ENCODE measurements at places on chromosomes 16 and 17.

- DNase-seq: no peak
Observed at GRCh38 chr17:38893607-38894006, 23.7 kb downstream of the LASP1 start.

DNA sequence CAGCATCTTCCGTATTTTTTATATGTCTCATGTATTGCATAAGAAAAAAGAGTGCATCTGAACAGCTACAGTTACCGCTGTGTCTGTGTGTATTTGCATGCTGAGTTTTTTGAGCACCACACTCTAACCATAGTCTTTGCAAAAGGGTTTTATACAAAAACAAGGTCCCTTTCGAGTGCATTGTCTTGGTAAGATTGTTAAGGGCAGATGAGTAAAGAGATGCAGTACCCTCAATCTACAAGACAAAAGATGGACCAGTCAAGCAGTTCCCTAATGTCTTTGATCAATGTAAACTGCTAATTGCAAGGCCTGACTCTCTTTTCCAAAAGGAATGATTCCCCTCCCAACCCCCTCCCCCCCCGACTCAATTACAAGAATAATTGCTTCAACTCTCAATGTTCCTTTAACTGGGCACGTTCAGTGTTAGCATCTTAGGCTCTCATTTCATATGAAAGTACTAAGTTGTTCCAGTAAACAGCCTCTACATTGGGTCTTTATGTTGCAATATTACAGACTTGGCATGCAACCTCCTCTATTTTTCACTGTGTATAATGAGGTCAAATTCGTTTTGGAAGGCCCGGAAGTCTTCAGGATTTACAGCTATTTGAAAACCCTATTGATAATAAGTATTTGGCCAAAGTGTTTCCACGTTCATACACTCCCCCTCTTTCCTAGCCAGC lies 471.4 kb upstream of the RBFOX1 start:
- no peak for DNase-seq

DNA sequence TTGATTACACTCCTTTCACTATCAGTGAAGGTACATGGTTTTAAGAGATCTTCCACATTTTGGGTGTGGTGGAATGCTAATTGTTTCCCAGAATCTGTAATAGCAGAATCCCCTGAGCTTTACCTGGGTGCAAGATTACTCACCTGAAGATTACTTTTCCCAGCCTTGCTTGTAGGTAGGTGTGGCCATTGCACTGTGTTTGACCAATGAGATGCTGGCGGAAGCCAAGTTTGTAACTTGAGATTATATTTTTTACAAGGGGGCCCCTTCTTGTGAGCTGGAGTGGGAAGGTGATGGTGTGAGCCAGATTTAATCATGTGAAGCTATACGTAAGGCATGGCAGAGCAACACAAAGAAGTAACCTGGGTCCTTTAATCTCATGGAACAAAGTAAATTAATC lies 294.3 kb downstream of the TOX3 start:
- DNase-seq: no peak

DNA sequence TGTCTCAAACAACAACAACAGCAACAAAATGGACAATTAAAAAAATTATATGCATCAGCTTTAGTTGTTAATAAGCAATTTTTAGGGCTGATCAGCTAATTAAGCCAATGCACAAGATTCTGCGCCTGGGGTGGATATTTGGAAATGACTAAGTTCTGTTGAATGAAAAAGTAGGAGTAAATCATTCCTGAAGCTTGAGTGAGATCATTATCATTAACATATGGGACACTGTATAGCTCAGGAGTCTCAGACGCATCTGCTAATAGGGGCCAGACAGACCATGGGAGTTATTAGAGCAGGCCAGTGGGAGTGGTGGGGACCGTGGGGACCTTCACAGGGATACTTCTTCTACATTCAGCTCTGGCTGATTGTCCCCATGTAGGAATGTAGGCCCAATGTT lies 22.8 kb downstream of the IRX5 start:
- no peak for DNase-seq
